Fibroblast of upper back skin (primary cell): ENCODE measurements at places on chromosomes 7 and 10.

- DNase-seq = no peak
These were observed 120.1 kb upstream of the ZMIZ1 start for GRCh38 chr10:78948621-78949030.

GRCh38 chr7:116162254-116162653 lies 48.1 kb upstream of the TES start:
- DNase-seq = no peak

DNA sequence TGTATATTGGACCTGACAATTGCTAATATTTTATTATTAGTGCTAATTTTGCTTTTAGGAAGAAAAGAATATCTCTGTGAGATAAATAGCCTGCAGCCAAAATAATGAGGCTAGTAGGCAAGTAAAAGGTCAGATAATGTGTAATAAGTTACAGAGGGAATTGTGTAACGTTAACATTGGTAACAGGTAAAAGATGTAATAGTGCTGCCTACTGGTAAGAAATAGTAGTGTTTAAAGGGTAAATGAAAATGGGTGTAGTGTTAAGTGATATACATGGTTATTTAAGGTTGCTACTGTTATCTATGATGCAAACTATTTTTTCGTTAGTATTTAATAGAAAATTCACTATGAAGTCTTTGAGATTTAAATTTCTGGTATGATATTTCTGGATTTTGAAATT lies 9.2 kb upstream of the FOXP2 start:
- DNase-seq = peak; percentile 34

DNA sequence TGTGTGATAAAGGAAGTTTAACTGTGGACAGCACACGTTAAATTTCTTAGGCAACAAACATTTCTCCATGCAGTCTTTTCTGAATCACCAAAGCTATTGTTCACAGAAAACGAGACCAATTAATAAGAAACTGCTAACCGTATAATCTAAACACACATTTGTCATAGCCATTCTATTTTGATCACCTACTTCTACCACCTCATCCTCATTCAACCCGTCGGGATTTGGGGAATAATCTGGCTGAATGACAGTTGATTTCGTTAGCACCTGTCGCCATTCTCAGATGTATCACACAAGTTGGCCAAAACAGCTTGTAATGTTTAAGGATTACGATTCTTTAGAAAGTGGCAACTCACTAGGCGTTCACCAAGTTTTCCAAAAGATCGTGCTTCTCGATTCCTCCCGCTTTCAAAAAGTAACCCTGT lies 1.2 kb downstream of the EZH2 start:
- DNase-seq = no peak

- no peak for DNase-seq
These were observed 678 bp upstream of the TMEM106B start for GRCh38 chr7:12210179-12211053.

DNA sequence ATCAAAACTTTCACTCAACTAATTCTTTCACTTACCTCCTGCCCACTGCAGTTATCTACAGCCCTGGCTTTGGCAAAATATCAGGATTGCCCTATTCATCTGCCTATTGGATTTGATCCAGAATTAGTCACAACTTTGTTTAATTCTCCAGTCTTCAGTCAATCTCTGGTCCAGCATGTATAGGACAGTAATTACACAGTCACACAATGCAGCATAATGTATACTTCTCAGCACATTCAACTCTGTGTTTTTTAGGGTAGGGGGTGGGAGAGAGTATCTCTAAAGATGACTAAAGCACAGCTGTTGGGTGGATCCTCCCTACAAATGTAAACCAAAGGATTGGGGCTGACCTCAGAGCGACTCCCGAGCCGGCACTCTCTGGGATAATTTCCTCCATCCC lies 17.7 kb upstream of the NRP1 start:
- peak; percentile 73 for DNase-seq

DNA sequence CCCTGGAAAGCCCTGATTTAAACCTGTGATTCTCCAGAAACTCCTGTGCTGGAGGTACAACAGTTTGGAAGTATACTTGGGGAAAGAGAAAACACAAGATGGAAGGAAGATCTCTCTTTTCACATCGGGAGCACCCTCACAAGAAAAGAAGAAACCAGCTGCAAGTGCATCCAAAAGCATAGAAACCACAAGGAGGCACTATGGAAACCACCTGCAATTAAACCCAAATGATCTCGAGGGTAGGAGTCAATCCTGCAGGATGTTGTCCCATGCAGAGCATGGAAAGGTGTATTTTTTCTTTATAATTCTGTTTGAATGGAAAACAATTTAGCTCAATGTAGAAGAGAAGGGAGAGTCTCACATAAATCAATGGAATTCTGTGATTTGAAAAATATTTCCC lies 210.5 kb downstream of the TWIST1 start:
- DNase-seq = no peak

DNA sequence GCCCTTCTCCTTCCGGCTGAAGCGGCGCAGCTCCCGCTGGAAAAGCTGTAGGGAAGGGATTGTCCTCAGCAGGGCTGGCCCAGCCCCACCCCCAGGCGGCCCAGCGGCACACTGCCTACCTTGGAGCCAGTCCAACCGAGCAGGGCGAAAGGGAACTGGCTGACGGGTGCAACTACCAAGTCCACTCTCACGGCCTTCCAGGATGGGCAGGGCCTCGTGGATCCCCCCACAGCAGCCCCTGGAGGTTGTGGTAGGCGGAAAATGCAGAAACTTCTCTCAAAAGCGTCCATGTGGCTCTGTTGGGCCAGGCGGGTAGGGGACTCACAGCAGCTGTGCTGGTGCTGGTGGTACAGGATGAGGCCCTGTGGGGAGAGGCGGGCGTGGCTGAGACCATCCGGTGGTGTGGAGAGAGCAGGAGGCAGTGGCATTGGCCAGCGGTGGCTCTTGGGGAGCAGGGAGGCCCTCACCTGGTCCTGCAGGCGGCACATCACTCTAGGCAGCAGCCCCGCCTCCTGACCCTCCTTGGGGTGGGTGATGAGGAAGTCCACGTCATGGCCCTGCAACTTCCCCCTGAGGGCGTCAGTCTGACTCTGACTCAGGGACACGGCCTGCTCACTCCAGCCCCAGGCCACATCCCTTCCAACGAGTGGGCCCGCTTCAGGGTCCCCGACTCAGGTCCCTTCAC lies 8.4 kb upstream of the PGAM2 start:
- DNase-seq = no peak

DNA sequence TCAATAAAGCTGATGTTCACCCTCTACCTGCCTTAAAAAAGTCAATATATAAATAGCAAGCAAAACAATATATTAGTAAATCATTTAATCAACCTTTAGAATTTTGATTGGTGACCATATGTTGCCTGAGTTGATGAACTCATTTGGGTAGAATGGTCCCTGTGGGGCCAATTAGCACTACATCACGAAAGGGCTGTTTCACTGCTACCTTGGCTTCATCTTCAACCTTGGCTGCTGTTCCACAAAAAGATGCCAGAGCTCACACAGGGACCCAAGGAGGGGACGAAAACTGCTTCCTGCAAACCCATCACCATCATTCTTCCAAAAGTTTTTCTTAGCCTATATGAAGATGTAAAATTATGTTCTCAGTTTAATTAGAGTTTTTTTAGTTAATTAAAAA lies 35.4 kb upstream of the HBP1 start:
- no peak for DNase-seq

DNA sequence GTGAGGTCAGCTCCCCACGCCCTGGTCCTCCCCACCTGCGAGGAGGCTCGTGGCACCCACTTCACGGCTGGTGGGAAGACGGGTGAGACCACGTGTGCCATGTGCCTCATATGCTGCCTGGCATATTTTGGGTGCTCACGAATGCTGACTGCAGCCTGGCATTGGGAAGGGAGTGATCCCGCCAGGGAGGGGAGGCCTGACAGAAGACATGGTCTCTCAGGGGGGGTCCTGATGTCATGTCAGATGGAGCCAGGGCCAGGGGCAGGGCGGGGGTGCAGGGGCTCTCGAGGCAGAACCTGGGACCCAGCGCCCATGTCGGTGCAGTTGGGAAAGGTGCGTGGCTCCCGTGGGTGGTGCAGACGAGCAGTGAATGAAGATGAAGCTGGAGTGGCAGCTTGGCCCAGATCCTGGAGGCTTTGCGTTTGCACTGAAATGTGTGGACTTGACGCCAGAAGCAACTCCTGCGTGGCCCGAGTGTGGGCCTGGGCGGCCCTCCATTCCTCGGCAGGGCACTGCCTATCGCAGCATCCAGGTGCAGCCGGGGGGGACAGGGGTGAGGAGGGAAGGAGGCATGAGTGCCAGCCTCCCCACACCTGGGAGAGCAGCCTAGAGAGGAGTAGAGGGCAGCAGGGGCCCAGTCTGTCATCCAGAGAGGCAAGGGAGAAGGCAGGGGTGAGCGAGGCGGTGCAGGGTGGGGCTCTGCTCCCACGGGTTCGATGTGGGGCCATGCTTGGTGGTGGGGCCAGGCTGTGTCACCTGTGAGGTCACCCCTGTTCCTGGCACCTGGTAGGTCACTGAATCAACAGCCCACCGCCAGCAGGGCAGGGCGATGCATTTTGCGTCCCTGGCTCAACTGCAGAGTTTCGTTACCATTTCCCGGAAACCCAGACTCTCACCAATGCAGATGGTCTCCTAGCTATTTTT lies 385.6 kb downstream of the DNAJB6 start:
- DNase-seq = no peak

DNA sequence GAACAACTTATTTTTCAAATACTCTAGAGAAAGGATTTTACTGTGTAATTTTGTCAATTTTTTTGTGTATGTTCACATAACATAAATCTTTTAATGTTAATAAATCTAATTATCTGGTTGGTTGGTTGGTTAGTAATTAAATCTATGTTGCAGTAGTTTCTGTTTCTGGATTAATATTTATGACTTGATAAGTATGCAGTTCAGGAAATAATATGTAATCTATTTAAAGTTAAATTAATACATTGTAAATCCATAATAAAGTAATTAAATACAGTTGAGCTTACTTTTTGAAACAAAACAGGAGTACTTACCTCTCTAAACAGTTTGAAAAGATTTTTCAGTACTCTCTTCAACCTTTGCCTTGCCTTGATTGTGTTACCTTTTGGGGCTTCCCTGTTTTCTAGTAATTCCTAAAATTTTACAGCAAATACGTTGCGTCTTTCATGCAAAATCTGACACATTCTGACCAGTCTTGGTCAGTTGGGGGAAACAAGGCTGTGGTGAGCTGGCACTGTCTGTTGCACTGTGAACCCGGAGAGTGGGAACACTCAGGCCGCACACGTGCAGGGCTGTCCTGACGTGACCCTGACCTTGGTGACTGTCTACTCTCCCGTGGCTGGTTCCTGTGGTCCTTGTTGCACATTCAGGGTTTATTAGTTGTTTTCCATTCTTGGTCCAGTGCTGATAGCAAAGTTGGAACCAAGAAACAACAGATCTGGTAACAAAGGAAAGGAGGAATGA lies 45.6 kb upstream of the FGL2 start:
- DNase-seq = no peak

DNA sequence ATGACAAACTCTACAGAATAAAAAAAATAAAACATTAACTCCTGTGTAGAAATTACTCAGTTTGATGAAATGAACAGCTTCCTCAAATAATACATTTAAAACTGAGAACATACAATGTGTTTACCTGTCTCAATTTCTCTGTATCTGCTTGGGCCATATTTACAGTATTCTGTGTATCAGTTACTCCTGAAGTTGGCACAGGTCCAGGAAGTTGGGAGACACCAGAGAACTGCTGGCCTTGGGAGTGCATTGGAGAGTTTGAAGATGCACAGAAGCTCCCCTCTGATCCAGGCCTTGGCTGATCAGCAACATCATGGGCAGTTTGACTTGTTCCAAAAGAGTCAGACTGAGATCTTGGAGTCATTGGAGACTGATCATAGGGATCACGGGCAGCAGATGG lies 155.1 kb downstream of the GALNT11 start:
- peak; percentile 1 for DNase-seq

GRCh38 chr10:128537834-128538330 lies 411.7 kb upstream of the MKI67 start:
- no peak for DNase-seq

GRCh38 chr7:64266341-64266919 lies 38.2 kb downstream of the ZNF679 start:
- no peak for DNase-seq

DNA sequence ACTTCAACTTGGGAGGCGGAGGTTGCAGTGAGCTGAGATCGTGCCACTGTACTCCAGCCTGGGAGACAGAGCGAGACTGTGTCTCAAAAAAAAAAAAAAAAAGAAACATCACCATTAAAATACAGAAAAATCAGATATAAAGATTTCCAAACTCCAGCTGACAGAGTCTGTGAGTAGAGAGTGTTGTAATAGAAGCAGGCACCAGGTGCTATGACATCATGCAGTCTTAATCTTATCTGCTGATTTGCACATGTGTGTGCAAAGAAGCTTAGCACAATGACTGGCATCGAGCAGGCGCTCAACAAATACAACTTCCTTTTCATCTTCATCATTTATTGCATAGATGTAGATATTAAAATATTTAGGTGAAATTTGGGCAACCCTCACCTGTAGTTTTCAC lies 92.2 kb downstream of the PRKCQ start:
- no peak for DNase-seq

- DNase-seq = peak; percentile 75
These were observed 29.1 kb downstream of the MKX start for GRCh38 chr10:27716521-27716920.

DNA sequence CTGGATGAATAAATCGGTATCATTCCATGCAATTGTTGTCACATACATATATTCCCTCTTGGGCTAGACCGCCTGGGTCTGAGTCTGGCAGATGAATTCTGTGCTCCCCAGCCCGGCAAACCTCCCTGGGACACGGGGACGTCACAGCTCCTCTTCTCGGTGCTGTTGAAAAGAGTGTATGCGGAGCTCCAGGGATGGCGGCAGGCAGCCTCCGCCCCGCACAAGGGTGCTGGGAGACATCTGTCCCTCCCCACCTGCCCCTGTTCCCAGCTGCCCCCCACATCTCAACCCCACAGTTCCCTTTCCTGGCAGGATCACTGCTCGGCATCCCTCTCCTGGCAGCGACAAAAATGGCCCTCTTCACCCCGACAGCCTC lies 32.1 kb downstream of the PRKAG2 start:
- DNase-seq = no peak

- no peak for DNase-seq
These were observed 1338.7 kb downstream of the REEP3 start for GRCh38 chr10:64859911-64860310.

- DNase-seq = no peak
These were observed 744 bp upstream of the EBF3 start for GRCh38 chr10:129964611-129965424.

GRCh38 chr7:87984088-87984487 lies 50.0 kb downstream of the ADAM22 start:
- DNase-seq = no peak

- DNase-seq = peak; percentile 91
These were observed 537 bp downstream of the SH3PXD2A start for GRCh38 chr10:103854686-103855391.

DNA sequence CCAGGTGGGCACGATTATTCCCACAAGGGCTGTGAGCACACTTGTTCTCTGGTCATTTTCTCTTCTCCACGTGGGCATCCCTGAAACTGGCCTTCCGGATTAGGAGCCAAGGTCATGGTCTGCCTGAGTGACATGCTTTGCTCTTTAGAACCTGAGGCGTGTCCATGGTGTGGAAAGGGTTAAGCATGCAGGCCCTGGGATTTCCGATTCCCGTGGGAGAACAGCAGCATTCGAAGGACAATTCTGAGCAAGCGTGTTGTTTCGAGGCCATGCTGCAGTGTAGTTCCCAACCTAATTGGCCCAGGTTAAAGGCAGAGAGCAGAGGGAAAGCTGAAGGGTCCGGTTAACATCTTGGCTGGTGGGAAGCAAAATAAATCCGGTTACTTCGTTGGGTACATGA lies 245.9 kb downstream of the SKAP2 start:
- DNase-seq = no peak
